Posterior cingulate gyrus (tissue), 11 donors: ENCODE measurements at places on chromosomes 11 and 22.

- no peak for DNase-seq
Measured at GRCh38 chr11:132496341-132496740, 1036.0 kb downstream of the OPCML start.

- no peak for DNase-seq
Measured at GRCh38 chr22:36617694-36618522, 85.6 kb downstream of the CACNG2 start.

- DNase-seq, result no peak
Measured at GRCh38 chr11:121330614-121331435, 38.3 kb downstream of the SC5D start.

DNA sequence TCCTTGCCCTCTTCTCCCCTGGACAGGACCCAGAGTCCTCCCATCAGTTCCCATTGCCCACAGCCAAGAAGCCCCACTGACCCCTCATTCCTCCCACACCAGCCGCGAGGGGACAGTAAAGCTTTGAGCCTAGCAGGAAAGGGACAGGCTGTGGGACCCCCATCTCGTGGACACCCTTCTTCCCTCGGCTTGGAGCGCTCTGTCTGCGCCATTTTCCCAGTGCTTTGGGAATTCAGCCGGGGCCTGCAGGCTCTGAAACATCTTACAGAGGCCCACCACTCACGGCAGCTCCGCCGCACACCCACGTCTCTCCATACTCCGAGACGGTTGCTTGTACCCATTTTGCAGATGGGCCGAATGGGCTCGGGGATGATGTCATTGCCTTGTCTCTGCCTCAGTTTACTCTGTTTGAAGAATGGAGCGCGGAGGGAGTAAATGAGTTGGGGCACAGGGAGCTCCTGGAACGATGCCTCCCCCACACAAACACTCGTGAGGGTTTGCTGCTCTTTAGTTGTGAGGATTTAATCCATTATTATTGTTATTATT lies 447.7 kb downstream of the TBC1D22A start:
- no peak for DNase-seq
